ENCODE measurements at places on chromosomes 13 and 19.

DNA sequence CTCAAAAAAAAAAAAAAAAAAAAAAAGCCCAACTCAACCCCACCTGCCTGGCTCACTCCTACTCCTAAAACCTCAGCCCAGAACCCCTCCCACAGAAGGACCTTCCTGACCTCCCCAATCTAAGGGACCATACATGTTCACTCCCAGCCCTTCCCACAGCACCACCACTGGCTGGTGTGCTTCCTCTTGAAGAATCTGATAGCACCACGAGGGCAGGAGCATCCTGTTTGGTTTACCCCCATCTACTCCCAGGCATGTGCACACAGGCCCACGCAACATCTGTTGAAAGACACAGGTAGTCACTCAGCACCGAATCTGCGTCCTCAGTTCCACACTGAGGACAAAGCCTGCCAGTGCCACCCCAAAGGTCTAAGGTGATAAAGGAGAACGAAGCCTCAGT is 8.2 kb downstream of the LATS2 start:
- no peak for DNase-seq

GRCh38 chr19:45822716-45823115 is 7.6 kb upstream of the RSPH6A start:
- no peak for DNase-seq

GRCh38 chr19:6765738-6766356 is 1.4 kb downstream of the SH2D3A start:
- no peak for DNase-seq

DNA sequence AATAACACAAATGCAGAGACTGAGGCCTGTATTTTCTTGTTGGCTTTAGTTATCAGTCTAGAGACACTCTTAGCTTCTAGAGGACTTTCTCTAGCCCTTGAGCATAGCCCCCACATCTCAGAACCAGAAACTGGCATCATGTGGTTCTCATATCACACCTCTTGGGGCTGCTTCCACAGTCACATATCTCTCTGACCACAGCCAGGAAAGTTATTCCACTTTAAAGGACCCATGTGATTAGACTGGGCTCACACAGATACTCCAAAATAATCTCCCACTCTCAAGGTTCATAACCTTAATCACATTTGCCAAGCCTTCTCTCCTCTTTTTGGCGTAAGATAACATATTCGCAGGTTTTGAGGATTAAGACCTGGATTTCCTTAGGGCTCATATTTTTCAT is 846.9 kb upstream of the MIR17HG start:
- DNase-seq = no peak

GRCh38 chr13:46150134-46150693 is 31.8 kb downstream of the LCP1 start:
- DNase-seq = no peak

- DNase-seq = no peak
Measured at GRCh38 chr13:105345131-105345530, 1190.3 kb downstream of the EFNB2 start.

GRCh38 chr19:858284-858683 is 1.2 kb upstream of the CFD start:
- no peak for DNase-seq

- no peak for DNase-seq
Measured at GRCh38 chr13:34913040-34913439, 29.0 kb upstream of the NBEA start.

- DNase-seq = peak; percentile 79
Measured at GRCh38 chr19:1243768-1244692, 2.5 kb downstream of the ATP5F1D start.

DNA sequence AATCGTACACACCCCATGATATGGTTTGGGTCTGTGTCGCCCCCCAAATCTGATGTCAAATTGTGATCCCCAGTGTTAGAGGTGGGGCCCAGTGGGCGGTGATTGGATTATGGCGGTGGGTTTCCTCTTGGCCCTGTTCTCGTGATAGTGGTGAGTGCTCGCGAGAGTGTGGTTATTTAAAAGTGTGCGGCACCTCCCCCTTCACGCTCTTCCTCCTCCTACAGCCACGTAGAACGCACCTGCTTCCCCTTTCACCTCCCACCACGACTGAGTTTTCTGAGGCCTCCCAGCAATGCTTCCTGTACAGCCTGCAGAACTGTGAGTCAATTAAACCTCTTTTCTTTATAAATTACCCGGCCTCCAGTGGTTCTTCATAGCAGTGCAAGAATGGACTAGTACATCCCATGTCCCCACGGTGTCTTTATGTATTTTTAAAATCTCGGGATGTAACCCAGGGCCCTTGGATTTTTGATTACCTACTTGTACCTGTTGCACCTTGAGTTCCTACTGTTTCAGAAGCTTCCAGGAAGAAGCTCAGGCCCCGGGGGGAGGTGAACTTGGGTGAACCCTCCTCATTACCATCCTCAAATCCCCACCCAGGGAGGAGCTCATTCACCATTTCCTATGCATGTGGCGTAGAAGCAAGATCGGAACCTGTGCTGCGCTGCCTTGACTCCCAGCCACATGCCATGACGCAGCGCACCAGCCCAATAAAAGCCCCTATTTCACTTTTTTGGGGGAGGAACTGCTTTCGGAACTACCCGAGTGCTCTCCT is 52.4 kb downstream of the TEX29 start:
- DNase-seq = no peak

GRCh38 chr13:112690283-112690929 is 568 bp downstream of the ATP11A start:
- DNase-seq = no peak

GRCh38 chr19:9362905-9363304 is at the start of gene ZNF177:
TSS of gene ZNF177 (plus strand) at chr19:9363013. CDS start at chr19:9378312, 15,299 bp downstream.
- no peak for DNase-seq

GRCh38 chr13:42114912-42115311 is 66.5 kb downstream of the DGKH start:
- no peak for DNase-seq

- no peak for DNase-seq
Measured at GRCh38 chr19:3404324-3405260, 38.2 kb downstream of the NFIC start.
